ENCODE measurements at places on chromosomes 11 and 22.

DNA sequence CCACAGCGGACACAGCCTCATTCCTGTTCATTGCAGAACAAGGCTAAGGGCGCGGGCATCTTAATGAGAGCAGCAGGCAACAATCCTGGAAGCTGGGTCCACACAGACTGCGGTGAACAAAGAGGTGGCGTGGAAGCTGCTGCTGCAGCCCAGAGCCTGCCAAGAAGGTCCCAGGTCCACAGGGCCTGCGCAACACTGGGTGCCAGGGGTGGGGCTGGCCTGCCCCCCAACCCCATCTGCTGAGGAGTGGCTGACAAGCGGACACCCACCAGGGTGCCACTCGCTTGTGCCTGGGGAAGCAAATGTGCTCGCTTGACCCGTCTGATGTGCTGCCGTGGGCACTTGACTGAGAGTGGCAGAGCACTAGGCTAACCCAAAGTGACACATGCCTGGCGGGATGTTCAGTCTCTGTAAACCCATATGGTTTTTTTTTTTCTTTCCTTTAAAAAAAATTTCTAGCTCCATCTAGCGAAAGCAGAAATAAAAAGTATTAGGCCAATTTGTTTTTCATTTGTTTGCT lies 83.2 kb upstream of the PITPNB start:
- DNase-seq: no peak

- DNase-seq: no peak
These were observed 160.7 kb downstream of the SOX6 start for GRCh38 chr11:16195651-16196050.

DNA sequence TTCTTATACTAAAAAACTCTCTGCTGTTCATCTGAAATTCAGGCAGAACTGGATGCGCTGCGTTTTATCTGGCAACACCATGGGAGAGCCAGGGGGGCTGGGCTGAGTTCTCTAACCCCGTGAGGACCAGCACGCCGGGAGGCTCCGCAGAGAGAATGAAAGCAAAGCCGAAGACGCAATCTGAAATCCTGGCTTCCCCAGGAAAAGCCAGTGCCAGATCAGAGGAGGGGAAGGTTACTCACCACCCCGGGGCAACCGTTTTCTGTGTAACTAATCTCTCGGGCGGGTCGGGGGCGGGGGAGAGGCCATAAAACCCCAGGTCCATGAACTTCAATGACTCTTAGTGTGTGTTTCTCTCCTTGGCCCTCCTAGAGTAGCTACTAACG lies 99.4 kb downstream of the SHANK2 start:
- no peak for DNase-seq

DNA sequence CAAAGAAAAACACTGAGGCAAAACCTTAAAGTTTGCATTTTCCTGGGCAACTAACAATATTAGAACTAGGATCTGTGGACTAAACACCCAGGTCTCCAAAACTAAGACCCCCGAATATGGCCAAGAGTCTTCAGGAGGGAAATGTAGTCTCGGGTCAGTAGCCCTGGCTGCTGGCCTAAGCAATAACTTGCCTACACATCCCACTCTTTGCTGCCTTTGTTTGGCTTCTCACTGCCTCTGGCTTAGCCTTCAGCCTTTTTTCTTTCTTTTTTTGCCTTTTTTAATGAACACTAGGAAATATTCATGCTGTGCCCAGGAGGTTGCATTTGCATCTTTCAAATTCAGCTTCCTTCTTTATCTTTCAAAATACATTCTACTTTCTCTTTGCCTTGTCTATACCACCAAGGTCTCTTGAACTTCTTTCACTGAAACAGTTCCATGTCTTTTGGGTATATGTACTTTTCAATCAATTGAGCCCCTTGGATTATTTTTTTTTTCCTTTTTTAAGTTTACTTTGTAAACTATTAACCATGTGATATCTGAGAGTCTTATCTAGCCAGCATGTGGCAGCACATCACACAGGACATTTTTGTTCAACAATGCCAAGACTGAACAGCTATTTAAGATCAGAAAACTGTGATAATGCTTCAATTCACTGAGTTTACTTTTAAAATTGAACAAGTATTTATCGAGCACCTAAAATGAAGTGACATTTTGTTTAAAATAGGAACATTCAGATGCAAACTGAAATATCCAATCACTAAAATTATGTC lies 165.0 kb upstream of the TRPC6 start:
- no peak for DNase-seq

- no peak for DNase-seq
These were observed 3.5 kb upstream of the YPEL4 start for GRCh38 chr11:57653163-57653562.

- DNase-seq: no peak
These were observed 78.0 kb downstream of the TRAF6 start for GRCh38 chr11:36432093-36432469.

GRCh38 chr11:126072801-126073594 lies 10.3 kb upstream of the CDON start:
- DNase-seq: no peak

DNA sequence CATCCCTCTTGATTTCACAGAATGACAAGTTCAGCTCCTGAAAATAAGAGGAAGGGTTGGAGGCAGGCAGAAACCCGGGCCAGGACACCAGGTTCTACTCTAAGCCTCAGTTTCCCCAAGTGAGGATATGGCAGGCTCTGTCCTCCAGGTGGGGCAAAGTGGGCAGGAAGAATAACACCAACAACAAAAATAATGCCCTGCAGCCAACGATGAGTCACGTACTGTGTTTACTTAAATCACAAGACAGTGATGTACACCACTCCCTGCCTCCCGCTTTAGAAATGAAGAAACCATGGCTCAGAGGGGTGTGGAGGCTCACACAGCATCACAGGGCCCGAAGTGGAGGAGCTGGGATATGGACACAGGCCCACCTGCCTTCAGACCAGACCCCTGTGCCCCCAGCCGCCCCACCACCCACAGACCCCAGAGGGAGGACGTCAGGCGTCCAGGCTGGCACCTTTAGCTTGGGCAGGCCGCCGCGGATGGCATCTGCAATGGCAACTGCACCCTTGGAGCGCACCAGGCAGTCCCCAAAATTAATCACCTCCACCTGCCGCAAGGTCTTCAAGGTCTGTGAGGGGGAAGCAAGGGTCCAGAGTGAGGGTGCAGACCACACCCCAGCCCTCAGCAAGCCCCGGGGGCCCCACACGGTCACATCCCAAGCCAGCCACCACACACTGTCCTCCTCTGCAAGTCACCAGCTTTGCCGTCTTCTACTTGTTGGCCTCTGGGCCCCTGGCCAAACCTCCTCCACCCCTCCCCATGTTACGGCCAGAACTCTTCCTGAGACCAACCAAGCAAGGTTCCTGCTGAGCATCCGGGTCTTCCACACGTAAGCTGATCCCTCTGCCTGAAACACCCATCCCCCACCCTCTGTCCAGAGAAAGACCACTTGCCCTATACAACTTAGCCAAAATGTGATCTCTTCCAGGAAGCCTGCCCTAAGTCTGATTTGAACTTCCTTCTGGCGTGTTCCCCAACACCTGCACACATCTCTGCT lies 15.8 kb upstream of the CHADL start:
- DNase-seq: no peak

DNA sequence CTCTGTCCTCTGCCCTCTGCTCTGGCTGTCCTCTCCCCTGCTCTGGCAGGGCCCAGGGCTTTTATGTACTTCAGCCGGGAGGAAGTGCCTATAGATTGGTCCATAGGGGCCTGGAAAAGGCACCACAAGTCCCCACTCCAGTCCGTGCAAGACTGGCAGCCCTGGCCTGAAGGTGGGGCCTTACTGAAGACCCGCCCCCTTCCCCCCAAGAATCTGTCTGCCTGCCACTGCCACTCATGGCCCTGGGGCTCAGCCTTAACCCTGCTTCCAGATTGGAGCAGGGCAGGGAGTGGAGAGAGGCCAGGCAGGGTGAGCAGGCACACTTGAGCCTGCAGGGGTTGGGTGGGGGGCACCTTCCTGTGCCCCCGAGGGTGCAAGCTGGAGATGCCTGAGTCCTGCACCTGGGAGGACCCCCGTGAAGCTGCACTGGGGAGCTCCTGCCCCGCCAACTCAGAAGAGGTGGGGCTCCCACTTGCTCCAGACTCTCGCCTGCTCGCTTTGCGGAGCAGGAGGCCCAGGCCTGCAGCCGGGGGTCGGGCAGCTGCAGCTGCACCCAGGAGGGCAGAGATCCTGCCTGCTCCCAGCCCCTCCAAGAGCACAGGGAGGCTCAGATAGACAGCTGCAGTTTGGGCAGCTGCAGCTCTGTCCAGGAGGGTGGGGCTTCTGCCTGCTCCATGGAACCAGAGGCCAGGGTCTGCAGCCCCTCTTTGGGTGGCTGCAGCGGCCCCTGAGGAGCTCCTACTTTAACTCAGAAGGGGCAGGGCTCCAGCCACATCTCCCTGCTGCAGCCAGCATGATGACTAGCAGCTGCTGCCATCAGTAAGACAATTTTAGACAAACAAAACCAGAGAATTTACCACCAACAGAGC lies 51.0 kb upstream of the SC5D start:
- no peak for DNase-seq

DNA sequence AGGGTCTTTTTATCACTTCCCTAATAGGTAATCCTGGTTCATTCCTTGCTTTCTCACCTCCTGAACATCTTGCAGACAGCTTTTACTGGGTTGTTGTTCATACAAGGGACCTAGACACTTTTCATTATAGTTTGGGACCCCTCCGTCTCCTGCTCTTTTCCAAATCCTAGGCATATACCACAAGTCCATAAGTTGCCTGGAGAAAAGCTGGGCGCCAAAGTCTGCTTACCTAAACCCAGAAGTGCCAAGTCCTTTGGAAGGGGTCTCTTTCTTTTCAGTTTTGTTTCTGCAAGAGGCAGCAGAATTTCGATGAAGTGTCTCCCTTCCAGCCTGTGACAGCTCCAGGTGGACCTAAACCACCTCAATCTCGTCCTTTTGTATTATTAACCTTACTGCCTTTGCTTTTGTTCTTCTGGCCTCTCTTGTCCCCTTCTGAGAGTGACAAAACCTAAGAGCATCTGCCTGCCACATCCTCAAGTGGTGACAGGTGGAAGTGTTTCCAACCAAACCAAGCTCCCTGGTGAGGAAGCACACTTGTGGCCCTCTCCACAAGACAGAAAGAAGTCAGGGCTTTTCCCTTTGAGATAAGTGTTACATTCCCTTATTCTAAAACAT lies 19.5 kb upstream of the P2RY6 start:
- no peak for DNase-seq

GRCh38 chr11:116707746-116708145 lies 65.0 kb downstream of the BUD13 start:
- DNase-seq: no peak

- DNase-seq: no peak
These were observed 430 bp downstream of the CLP1 start for GRCh38 chr11:57658023-57658361.

GRCh38 chr22:50315289-50316113 lies 8.1 kb upstream of the PLXNB2 start:
- no peak for DNase-seq

- no peak for DNase-seq
These were observed 24.7 kb upstream of the B3GAT1 start for GRCh38 chr11:134436781-134437180.

GRCh38 chr22:23784215-23784732 lies 2.5 kb upstream of the SMARCB1 start:
- DNase-seq: no peak

DNA sequence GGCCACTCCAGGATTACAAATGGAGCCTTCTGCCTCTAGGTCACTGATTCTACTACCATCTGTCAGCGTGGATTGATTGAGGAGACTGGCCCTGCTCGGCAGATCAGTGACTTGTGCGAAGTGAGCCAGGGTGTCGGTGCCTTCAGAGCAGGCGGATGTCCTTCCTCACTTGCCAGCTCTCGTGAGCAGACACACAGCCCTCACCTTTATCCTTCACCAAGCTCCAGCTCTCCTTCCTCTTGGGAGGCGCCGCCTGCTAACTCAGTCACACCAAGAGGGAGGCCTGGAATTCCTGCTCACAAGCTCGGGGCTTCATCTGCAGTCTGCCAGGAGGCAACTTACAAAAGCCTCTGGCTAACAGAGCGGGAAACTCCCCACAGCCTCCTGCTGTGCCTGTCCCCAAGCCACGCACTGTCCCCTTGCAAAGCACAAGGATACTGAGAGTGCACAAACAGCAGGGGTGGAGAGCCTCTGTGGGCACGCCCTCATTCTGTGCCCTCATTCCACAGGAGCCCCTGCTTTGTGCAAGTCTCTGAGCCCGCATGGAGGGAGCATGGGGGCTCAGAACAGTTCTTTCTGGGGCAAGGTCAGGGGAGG lies 3.5 kb upstream of the TCF20 start:
- no peak for DNase-seq

- no peak for DNase-seq
These were observed 33.8 kb upstream of the SPON1 start for GRCh38 chr11:13928566-13929251.

- no peak for DNase-seq
These were observed 58.9 kb upstream of the PRSS23 start for GRCh38 chr11:86741484-86741835.

GRCh38 chr11:61571869-61572268 lies 9.0 kb downstream of the SYT7 start:
- no peak for DNase-seq

DNA sequence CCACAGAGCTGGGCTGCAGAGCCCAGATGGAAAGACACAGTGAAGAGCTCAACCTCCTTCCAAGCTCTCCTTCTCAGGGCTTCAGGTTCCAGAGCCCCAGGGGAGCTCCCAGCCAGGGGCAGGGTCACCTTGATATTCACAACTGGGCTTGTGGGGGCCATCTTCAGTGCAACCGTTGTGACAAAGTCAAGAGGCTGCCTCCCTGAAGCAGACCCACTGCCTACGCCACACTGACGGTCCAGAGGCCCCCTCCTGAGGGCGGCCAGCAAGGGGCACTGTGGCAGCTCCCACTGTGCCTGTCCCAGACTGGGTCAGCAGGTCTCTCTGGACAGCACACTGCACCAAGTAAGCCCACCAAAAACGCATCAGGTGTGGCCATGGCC lies 84.1 kb downstream of the DGCR2 start:
- no peak for DNase-seq

DNA sequence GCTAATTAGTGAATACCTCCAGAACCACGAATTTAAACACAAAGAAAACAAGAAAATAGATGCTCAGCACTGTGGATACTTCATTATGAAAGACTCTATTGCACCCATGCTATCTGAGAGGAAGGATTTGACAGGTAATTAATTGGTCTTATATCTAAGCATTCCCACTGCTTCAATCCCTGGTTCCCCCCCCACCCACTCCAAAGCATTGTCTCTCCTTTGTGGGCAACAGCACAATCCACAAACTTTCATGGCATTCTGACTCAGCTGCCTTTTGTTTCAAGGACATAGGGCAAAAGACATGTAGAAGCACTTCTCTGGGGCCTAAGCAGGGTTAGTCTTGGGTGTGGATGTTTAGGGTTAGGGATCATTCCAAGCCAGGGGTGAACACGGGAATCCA lies 551.4 kb downstream of the BUD13 start:
- no peak for DNase-seq

- DNase-seq: no peak
These were observed 5.7 kb upstream of the PVALB start for GRCh38 chr22:36822581-36822980.

DNA sequence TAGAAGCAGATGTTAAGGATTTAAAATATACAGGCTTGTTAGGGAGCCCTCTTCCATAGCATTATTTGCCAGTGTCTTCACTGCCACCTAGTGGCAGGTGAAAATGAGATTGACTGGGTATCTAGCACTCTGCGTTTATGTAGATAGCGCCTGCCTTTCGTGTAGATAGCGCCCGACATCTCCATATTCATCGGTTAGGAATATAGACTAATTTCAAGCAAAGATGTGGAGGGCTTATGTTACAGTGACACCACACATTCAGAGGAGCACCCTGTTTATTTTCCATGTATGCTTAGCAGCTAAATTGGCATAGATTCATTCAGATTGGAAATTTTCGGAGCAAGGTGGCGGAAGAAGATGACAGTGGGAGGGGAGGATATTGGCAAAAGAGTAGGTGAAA lies 72.0 kb downstream of the SLC5A12 start:
- DNase-seq: no peak

GRCh38 chr11:31826536-31827438 lies 15.7 kb upstream of the PAX6 start:
- no peak for DNase-seq
